ENCODE measurements at places on chromosomes 3 and 15. TPM values are rescaled to one million over a fixed set of nuclear protein-coding genes. Genes with fewer than 3 reads are reported as not detected.

Gene ANKRD34C
- total RNA-seq, result under 0.01 TPM

Gene TRIM42
- total RNA-seq, result not detected

Gene SLC24A5
- total RNA-seq, result 0.05 TPM

Gene CCDC9B
- 0.28 TPM for total RNA-seq

Gene NKTR
- total RNA-seq, result 32.1 TPM

Gene CFAP20DC
- 1.6 TPM for total RNA-seq

Gene RTP4
- 9.3 TPM for total RNA-seq

Gene GOLGA6L7
- total RNA-seq, result not detected

All from thymus (tissue), 14 donors.